ENCODE measurements at places on chromosomes 7 and 10. TPM values are rescaled to one million over a fixed set of nuclear protein-coding genes. Genes with fewer than 3 reads are reported as not detected.

DNA sequence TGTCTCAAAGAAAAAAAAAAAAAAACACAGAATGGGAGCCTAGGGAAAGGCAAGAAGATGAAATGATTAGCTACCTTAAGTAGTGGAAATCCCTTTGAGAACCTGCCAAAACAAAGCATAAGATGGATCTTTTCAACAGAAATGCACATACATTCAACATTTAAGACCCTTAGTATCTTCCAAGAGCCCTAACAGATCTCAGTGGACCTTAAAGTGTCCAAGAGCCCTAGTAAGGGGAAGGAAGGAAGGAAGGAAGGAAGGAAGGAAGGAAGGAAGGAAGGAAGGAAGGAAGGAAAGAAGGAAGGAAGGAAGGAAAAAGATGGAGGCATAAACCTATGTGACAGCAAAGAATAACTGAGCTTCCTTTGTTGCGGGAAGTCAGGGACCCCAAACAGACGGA lies 11.6 kb upstream of the MACROH2A2 start:
- H3K4me1 ChIP-seq = no peaks in the 10 kb centered on the region
- H3K27ac ChIP-seq = no peak overlapping the region
- H3K27me3 ChIP-seq = peaks cover 7% of the 10 kb centered on the region
- H3K36me3 ChIP-seq = no peaks in the 10 kb centered on the region

GRCh38 chr7:1972744-1973143 lies 260.0 kb downstream of the MAD1L1 start:
- DNase-seq = no peak
- no peak overlapping the region for H3K4me3 ChIP-seq
- H3K27me3 ChIP-seq = no peaks in the 10 kb centered on the region
- H3K27ac ChIP-seq = no peak overlapping the region
- H3K36me3 ChIP-seq = peaks cover 7% of the 10 kb centered on the region
- H3K4me1 ChIP-seq = peaks cover 5% of the 10 kb centered on the region

GRCh38 chr7:1290679-1291356 lies 58.1 kb downstream of the UNCX start:
- H3K4me1 ChIP-seq = peaks cover 10% of the 10 kb centered on the region
- peak overlapping the region; percentile 48 for H3K4me3 ChIP-seq
- H3K36me3 ChIP-seq = no peaks in the 10 kb centered on the region
- no peak overlapping the region for H3K27ac ChIP-seq
- H3K27me3 ChIP-seq = peaks cover 14% of the 10 kb centered on the region
- peak; percentile 8 for DNase-seq

NEBL gene
- 0.17 TPM for total RNA-seq

RARRES2 gene
- not detected for total RNA-seq

DNA sequence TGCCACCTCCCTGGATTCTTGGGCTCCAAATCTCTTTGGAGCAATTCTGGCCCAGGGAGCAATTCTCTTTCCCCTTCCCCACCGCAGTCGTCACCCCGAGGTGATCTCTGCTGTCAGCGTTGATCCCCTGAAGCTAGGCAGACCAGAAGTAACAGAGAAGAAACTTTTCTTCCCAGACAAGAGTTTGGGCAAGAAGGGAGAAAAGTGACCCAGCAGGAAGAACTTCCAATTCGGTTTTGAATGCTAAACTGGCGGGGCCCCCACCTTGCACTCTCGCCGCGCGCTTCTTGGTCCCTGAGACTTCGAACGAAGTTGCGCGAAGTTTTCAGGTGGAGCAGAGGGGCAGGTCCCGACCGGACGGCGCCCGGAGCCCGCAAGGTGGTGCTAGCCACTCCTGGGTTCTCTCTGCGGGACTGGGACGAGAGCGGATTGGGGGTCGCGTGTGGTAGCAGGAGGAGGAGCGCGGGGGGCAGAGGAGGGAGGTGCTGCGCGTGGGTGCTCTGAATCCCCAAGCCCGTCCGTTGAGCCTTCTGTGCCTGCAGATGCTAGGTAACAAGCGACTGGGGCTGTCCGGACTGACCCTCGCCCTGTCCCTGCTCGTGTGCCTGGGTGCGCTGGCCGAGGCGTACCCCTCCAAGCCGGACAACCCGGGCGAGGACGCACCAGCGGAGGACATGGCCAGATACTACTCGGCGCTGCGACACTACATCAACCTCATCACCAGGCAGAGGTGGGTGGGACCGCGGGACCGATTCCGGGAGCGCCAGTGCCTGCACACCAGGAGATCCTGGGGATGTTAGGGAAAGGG lies 913 bp downstream of the NPY start:
- H3K4me3 ChIP-seq = no peak overlapping the region
- peaks cover 68% of the 10 kb centered on the region for H3K27me3 ChIP-seq
- H3K36me3 ChIP-seq = no peaks in the 10 kb centered on the region
- H3K27ac ChIP-seq = no peak overlapping the region

DNA sequence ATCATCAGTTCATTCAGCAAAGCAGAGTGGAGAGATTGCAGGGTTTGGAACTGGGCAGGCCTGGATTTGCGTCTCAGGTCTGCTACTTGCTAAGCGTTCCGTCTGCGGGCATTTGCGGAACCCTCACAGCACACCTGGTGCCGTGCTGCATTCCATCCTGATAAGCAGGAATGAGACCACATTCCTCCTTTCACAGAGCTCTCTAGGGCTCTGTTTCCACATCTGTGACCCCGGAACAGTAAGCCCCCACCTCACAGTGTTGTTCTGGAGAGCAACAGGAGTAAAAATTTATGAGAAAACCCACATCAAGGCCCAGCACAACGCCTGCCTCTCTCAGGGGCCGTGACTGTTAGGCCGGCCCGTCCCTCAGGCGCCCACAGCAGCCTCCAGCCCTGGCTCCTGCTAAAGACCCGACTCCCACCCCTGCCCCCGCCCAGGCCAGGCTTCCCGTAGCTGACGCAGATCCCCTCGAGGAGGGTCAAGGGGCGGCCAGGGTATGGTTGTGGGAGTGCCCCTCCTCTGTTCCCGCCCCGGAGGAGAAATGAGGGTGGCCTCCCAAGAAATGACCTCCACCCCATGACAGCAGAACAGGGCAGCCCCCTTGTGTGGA lies 128.9 kb downstream of the RGS10 start:
- DNase-seq = no peak
- no peaks in the 10 kb centered on the region for H3K36me3 ChIP-seq
- no peak overlapping the region for H3K4me3 ChIP-seq
- H3K4me1 ChIP-seq = no peaks in the 10 kb centered on the region
- H3K27me3 ChIP-seq = no peaks in the 10 kb centered on the region

- H3K36me3 ChIP-seq = no peaks in the 10 kb centered on the region
- no peak overlapping the region for H3K27ac ChIP-seq
- H3K4me3 ChIP-seq = no peak overlapping the region
- H3K27me3 ChIP-seq = no peaks in the 10 kb centered on the region
- no peak for DNase-seq
Observed at GRCh38 chr10:26665080-26666048, 32.1 kb upstream of the PDSS1 start.

- H3K4me3 ChIP-seq = no peak overlapping the region
- no peak for DNase-seq
- H3K4me1 ChIP-seq = no peaks in the 10 kb centered on the region
- no peaks in the 10 kb centered on the region for H3K36me3 ChIP-seq
- H3K27ac ChIP-seq = no peak overlapping the region
Observed at GRCh38 chr7:21749378-21749777, 196.3 kb downstream of the CDCA7L start.

GRCh38 chr10:119265691-119266090 lies 58.3 kb downstream of the GRK5 start:
- H3K36me3 ChIP-seq = no peaks in the 10 kb centered on the region
- no peak for DNase-seq
- no peak overlapping the region for H3K4me3 ChIP-seq
- no peak overlapping the region for H3K27ac ChIP-seq
- H3K4me1 ChIP-seq = peaks cover 43% of the 10 kb centered on the region

MEIG1 gene
- not detected for total RNA-seq
